Fibroblast of the aortic adventitia (primary cell): ENCODE measurements at places on chromosomes 3 and 15.

- no peak for DNase-seq
These were observed 52.2 kb downstream of the ABI3BP start for GRCh38 chr3:100941041-100941440.

DNA sequence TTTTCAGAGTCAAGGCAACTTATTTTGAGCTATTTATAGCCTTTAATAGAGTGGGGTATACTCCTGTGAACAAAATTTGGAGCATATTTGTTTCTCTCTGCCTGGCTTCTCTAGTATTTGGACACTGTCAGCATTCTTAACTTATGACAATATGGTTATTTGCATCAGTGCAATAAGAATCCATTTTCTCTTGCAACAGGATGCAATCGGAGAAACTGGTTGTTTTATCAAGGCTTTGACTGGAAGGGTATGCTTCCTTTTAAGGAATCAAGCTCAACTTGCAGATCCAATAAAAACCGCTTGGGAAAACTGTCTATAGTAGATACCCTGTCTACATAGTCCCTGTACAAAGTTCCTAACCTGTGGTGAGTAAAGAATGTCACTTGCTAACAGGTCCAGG is 106.7 kb downstream of the DPH6 start:
- DNase-seq: peak; percentile 97

DNA sequence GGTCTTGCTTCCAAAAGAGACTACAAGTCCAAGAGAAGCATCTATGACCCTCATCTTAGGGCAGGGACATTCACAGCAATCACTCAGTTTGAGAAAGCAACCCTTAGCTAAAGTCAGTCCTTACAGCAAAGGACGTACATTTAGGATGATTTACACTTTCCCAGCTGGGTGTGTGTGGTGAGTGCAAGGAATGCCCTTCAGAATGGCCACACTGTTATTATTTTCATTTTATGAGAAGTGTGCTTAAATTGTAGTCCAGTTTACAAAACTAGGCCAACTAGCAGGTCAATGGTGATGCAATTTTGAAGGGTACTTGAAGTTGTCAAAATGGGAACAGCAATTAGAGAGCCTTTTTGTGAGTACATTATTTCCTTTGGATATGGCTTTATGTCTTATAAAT is 26.0 kb upstream of the CCK start:
- DNase-seq: no peak

GRCh38 chr3:183381179-183381578 is 47.2 kb downstream of the MCF2L2 start:
- DNase-seq: peak; percentile 59

GRCh38 chr3:62965311-62965710 is 90.1 kb upstream of the CADPS start:
- DNase-seq: no peak

DNA sequence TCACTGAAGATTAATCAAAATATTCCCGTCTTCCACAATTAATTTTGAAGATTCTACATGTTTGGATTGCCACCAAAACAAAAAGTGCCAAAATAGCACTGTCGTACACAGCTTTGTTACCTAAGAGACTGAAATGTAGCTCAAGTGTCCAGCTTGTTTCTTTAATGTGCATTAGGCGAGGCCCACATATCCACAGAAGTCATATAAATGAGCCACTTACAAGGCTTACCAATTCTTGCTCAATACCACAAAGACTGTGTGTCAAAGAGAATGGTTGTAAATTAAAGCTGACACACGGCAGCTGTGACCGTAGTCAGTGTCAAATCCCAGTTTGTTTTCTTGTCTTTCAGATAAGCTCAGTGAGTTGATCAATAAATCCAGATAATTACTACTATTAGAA is 639.4 kb upstream of the TBL1XR1 start:
- peak; percentile 59 for DNase-seq

- DNase-seq: no peak
These were observed 157.4 kb upstream of the PFN2 start for GRCh38 chr3:150128126-150128525.
